Effector CD8-positive, alpha-beta T cell (primary cell): ENCODE measurements at places on chromosomes 2 and 18.

DNA sequence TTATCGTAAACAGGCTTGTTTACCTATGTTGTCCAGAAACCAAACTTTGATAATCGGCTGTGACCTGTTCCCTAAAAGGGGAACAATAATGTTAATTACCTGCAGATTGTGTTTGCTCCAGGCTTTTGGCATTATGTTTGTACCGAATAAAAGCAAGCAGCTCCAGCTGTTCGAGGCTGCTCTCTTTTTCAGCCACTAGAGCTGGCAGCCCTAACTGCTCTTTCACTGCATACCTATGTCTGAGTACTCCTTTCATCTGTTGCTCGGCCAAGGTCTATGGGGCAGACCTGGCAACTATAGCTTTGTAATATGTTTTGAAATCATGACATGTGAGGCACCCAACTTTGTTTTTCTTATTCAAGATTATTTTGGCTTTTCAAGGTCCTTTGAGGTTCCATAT is 77.8 kb upstream of the EHBP1 start:
- DNase-seq = no peak

- DNase-seq = no peak
These were observed 57.0 kb downstream of the EFR3B start for GRCh38 chr2:25098670-25099486.

DNA sequence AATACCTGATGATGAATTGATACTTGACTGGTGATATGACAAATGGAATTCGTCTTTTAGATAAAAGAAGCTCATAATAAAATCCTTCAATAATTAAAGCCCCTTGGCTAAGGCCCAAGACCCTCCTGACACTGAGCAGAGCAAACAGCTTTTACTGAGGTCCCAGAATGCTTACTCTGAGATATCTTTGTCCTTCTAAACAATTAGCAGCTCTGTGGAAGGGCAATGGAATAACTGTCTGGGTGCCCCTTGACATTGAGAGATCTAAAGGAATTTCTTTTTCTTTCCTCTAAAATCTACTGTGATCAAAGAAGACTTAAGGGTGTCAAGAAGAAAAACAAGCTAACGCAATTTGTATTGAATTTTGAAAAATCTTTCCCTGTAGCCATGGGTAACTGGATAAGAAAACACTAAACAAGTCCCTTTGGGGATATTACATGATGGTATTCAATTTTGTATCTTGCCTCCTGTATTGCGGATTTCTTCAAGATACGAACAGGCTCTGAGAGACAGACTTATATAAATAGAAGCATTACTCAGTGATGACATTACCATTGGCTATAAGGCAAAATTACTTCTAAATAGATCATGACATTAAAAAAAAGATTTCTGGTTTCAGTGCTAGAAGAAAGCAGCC is 128.8 kb downstream of the MREG start:
- no peak for DNase-seq

DNA sequence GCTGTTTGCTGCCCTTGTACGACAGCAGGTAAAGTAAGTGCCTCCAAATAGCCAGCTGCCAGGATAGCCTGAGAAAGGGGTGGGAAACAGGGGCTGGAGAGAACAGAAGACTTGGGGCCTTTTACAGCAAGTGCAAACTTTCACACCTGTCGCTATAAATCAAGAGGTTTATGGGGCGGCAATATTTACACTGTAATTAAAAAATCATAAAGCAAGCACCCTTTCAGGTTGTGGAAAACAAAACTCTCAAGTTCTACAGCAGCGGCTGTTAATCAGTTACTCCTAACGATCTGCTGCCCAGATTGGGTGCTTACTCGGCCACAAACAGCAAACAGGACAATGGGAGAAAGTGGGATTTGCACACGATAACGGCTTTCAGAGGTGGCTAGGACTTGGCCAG is 359.5 kb upstream of the ETAA1 start:
- DNase-seq = no peak

GRCh38 chr2:16707014-16707623 is 41.5 kb upstream of the CYRIA start:
- no peak for DNase-seq

DNA sequence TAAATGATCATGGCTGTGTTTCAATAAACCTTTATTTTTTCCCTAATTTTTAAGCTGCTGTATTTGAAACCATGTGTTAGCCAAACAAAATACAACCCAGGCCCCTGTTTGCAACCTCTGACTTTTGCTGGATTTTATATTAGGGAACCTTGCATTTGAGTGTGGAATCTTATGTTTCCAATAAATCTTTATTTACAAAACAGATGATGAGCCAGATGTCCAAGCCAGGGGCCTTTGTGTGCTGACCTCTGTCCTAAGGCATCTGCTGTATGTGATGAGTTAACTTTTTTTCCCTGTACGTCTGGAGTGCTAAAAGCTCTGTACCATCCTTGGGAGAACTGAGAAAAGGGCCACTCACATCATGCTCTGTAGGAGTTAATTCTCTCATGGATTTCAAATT is 162.9 kb downstream of the TRIB2 start:
- no peak for DNase-seq

GRCh38 chr2:224208007-224208406 is 168.9 kb upstream of the SERPINE2 start:
- DNase-seq = no peak

GRCh38 chr2:32262105-32262504 is 2.6 kb downstream of the NLRC4 start:
- DNase-seq = no peak

GRCh38 chr2:85804583-85804982 is 50.8 kb downstream of the ATOH8 start:
- no peak for DNase-seq

GRCh38 chr2:114222344-114222743 is 220.1 kb upstream of the DPP10 start:
- no peak for DNase-seq

- DNase-seq = no peak
These were observed 624 bp downstream of the METTL8 start for GRCh38 chr2:171432969-171433762.
